CD4-positive, alpha-beta T cell treated with Interleukin-6 at 100 ng/mL for 8 hours (primary cell): ENCODE measurements at places on chromosomes 4 and X.

- no peak for DNase-seq
Observed at GRCh38 chrX:120625371-120625770, 4.5 kb downstream of the C1GALT1C1 start.

- DNase-seq, result no peak
Observed at GRCh38 chrX:53918702-53919101, 125.6 kb downstream of the PHF8 start.

DNA sequence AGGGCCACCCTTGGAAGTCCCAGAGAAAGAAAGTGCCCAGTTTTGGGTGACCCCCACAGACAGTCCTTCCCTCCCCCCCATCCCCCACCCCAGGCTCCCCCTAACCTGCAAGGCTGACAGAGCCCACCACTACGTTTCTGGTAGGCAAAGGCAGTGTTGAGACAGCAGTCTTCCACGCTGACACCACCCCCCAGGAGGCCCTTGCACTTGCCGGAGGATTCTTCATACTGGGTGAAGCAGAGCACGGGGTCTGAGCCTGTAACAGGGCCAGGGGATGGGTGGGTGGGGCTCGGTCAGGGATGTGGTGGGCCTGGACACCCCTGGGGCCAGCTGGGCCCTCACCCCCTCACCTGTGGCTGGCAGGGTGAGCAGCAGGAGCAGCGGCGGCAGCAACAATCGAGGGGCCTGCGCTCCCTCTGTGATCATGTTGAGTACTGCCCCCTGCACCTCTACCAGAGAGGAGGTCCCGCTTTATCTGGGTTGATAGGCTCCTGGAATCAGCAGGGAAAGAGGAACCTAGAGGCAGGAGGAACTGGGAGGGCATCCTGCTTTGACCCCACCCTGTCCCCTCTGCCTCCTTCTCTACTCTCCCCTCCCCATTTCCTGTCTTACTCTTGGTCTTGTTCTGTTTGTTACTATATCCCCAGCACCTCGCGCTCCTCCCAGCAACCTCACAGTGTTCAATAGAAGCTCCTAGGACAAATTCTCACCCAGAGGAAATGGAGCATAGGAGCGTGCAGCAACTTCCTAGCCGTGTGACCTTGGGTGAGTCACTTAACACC, at the start of gene CFP:
TSS of gene CFP (minus strand) at position 512 of the 782 bp plus-strand sequence. CDS start at position 426, 86 bp downstream.
- peak; percentile 28 for DNase-seq

GRCh38 chrX:1537031-1537715, at the start of gene P2RY8:
Gene P2RY8, minus strand, starts transcription at chrX:1537185. Its CDS starts 70,627 bp downstream, at chrX:1466558.
- peak; percentile 81 for DNase-seq

- no peak for DNase-seq
Observed at GRCh38 chrX:138945219-138945618, 233.7 kb upstream of the FGF13 start.

DNA sequence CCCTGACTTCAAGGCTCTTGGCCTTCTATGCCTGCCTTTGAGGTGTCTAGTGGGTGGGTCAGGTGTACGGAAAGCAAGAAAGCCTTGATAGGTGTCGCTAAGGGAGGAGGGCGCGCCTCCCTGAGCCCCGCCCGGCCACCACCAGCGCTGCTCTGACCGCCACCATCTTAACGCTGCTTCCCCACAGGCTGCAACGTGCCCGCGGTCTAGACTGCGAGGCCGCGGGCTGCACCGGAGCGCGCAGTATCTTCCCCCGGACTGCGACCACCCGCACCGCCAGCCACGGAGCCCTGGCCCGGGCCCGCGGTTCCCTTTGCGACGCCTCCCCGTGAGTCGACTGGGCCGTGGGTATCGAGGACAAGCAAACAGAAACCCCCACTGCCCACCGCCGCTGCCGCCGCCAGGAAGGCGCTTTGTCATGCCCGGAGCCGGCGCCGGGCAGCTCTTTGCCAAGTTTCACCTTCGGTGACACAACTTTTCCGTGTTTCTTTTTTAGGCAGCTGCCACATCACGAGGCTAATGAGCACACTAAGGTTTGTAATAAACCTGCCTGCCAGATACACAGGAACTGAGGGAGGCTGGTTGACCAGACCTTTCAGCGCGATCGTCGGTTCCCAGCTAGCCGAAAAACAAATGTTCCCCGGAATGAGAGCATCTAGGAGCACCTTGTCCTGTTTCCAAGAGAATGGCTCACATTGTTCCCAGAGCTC, 335.8 kb upstream of the F9 start:
- DNase-seq, result no peak

- no peak for DNase-seq
Observed at GRCh38 chrX:19824603-19825002, 62.8 kb downstream of the SH3KBP1 start.
